Suppressor macrophage (primary cell): ENCODE measurements at places on chromosomes 1 and 21.
A peak's percentile ranks its signal among the peaks of the same experiment; 100 is the strongest.

DNA sequence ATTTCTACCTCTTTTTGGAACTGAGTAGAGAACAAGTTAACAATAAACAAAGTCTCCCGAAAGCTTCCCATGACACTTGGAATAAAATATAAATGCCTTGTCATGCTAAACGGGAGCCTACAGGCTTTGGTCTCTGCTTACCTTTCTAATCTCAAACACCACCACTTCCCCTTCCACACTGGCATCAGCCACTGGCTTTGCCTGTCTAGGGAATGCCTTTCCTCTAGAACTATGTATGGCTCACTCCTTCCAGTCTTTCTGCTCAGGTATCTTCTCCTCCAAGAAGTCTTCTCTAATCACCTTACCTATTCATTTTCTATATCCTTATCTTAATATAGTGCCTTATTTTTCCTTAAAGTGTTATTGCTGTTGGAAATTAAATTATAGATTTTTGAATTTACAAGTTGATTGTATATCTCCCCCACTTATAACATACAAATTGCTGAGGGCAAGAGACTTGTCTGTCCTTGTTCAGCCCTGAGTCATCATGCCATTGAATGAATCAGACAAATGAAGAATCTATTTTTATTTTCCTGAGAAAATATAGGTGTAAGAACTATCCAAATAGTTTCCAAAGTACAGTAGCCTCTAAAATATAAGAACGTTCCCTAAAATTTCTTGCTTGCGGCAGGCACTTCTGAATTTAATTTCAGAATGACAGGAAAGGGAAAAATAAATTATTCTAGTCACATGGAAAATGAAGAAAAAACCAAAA lies 119.2 kb downstream of the TM2D1 start:
- no peak for DNase-seq

GRCh38 chr1:89953929-89954328 lies 41.0 kb upstream of the ZNF326 start:
- DNase-seq = no peak

DNA sequence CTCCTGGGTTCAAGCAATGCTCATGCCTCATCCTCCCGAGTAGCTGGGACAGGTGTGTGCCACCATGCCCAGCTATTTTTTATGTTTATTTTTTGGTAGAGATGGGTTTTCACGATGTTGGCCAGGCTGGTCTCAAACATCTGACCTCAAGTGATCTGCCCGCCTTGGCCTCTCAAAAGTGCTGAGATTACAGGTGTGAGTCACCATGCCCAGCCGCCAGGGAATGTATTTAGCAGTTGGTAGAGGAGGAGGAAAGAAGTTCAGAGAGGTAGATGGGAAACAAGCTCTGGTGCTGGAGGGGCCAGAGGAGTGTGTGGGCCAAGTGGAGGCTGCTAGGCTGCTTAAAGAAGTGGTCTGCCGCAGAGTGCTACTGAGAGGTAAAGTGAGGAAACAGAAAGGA lies 6.0 kb downstream of the DOP1B start:
- no peak for DNase-seq

- no peak for DNase-seq
Observed at GRCh38 chr1:20449735-20450311, 36.2 kb downstream of the CAMK2N1 start.

DNA sequence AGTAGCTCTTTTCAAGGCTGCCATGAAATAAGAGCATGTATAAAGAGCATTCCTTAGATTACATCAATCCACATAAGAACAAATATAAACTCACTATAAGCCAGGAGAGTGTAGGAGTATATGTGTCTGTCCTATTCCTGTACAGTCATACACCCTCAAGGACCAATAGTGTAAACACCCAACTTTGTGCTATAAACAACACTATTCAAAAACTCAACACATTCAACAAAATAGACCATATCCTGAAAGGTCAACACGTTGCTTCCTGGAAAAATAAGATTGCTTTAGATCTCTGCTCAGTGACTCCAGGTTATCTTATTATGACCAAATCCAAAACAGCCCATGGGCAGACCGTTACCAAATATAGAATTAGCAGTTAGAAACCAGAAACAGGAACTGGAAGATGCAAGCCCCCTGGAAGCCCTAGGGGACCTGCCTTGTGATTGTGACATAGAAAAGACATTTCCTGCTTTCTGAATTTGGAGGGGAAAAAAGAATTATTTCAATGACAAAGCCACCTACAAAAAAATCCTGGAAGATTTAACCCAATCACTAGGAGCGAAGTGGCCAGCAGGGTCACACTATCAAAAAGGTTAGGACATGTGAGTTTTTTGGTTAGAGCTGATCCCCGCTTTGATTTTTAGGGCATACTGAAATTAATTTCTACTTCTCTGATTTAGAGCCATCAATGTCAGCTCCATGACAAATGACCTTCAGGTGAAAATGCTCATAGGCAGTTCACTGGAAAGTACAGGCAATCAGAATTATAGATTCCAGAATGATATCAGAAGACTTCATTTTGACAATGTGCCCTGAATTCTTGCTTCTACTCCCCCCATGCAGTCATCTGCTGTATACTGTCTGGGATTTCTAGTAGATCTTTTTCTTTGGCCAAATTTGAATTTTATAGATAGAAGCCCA lies 59.9 kb downstream of the LRRC8C start:
- DNase-seq = peak; percentile 58

- no peak for DNase-seq
Observed at GRCh38 chr1:154324241-154324640, 1.1 kb upstream of the ATP8B2 start.

- peak; percentile 54 for DNase-seq
Observed at GRCh38 chr1:156421062-156421938, 52.3 kb downstream of the RHBG start.

- no peak for DNase-seq
Observed at GRCh38 chr1:89274411-89274857, 1.8 kb upstream of the GBP5 start.

- no peak for DNase-seq
Observed at GRCh38 chr1:21707086-21707840, 38.1 kb upstream of the RAP1GAP start.

DNA sequence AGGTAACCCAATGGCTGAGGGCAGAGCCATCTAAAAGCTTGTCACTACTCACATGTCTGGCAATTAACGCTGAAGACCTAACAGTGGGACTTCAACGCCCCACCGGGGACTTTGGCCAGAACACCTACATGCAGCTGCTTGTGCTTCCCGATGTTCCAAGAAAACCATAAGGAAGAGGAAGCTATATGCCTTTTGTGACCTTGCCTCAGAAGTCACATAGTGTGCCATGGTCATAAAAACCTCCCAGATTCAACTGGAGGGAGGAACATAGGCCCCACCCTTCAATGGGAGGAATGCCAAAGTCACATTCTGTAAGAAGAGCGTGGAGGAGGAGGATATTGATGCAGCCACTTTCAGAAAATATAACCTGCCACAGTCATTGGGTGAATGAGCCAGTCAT lies 147.8 kb upstream of the MAGI3 start:
- no peak for DNase-seq

- no peak for DNase-seq
Observed at GRCh38 chr1:199336745-199337640, 690.5 kb upstream of the NR5A2 start.

DNA sequence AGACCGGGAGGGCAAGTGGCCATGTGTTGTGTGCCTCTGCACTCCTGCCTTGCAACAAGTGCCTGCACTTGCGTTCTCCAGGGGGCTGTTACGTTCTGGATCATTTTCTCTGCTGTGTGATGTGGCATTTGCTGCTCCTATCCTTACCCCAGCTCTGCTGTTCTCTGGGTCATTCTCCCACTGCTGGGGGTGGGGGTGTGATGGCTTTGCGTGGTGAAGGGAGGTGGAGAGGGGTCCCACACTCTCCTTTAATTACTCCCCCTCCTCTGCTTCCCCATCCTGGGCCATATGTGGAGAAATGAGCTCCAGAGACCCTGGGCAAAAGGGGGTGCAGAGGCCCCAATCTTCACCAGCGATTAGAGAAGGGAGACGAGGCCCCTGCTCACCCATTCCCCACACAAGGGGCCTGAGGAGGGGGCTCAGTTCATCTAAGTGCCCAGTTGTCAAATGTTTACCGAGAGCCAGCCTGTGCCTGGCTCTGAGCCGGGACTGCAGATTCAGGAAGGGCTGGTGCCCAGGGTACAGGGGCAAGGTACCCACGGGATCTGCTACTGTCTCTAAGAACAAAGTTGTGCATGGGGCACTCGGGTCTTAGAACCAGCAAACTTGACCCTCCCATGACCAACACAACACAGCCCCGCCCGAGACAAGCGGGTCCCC lies 355.4 kb downstream of the PTPRU start:
- DNase-seq = no peak

DNA sequence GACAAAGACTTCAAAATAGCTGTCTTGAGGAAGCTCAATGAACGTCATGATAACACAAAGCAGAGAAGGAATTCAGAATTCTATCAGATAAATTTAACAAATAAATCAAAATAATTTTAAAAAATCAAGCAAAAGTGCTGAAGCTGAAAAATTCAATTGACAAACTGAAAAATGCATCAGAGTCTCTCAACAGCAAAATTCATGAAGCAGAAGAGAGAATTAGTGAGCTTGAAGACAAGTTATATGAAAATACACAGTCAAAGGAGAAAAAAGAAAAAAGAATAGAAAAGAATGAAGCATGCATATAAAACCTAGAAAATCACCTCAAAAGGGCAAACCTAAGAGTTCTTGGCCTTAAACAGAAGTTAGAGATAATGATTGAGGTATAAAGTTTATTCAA lies 21.0 kb upstream of the UHMK1 start:
- DNase-seq = no peak

DNA sequence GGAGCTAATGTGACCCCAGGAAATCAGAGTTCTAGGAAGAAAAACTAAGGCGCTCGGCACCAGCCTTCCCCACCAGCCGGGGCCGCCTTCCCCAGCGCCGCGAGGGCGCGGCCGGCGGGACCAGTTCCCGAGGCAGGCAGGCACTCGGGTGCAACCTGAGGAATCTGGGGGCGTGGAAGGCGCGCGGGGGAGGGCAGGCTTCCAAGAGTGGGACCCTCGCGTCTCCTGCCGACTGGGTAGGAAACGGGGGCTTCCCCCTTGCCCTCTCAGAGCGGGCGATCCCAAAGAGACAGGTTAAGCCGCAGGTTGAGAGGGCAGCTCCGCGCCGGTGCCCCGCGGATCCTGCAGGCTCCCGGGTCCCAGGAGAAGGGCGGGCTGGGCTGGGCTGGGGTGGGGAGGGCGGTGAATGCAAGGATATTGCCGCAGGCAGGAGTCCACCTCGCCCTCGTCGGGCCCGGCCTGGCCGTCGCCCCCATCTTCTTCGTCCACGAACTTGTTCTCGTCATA lies 431 bp downstream of the ARPC5 start:
- peak; percentile 80 for DNase-seq

DNA sequence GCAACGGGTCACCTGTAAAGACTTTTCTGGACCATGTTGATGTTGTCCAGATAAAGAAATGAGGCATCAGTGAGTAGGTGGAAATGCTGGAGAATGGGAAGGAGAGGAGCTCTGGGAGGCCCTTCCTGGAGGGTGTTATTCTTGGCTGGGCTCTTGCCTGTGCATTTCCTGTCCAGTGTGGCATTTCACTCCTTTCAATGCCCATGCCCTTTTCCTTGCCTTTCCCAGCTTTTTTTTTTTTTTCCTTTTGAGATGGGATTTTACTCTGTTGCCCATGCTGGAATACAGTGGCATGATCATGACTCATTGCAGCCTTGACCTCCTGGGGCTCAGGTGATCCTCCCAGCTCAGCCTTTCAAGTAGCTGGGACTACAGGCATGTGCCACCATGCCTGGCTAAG lies 11.8 kb downstream of the NOS1AP start:
- no peak for DNase-seq

DNA sequence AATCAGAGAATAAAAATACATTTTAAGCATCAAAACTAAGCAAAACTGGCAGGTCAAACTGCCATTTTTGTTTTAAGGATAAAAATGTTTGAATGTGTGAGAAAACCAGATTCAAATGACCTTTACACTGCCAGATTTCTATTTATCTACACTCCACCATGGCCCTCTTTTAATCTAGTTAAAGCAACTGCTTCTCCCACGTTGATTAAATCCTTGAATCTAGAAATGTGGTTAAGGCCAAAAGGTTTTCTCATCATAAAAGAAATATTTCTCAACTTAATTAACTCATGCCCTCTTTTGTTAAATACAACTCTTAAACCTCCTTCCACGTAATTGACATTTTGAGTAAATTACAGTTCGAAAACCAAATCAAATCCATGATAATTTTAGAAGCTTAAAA lies 15.0 kb downstream of the EGLN1 start:
- no peak for DNase-seq

DNA sequence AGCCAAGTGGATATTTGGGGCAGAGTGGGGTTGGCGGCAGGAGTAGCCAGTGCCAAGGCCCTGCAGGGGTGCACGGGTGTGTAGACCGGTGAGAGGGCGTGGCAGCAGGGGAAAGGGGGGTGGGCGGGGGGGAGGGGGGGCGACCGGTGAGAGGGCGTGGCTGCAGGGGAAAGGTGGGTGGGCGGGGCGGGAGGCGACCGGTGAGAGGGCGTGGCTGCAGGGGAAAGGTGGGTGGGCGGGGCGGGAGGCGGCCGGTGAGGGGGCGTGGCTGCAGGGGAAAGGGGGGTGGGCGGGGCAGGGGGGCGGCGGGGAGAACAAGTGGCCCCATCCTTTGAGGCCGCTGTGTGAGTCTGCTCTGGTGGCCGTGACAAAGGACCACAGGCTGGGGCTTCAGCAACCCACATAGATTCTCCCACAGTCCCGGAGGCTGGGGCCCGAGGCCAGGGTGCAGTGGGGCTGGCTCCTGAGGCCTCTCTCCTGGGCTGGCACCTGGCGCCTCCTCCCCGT lies 25.8 kb downstream of the RRP1 start:
- DNase-seq = no peak

- DNase-seq = no peak
Observed at GRCh38 chr1:177794376-177794991, 175.4 kb downstream of the SEC16B start.

- peak; percentile 60 for DNase-seq
Observed at GRCh38 chr1:41891199-41891896, 27.4 kb downstream of the HIVEP3 start.

DNA sequence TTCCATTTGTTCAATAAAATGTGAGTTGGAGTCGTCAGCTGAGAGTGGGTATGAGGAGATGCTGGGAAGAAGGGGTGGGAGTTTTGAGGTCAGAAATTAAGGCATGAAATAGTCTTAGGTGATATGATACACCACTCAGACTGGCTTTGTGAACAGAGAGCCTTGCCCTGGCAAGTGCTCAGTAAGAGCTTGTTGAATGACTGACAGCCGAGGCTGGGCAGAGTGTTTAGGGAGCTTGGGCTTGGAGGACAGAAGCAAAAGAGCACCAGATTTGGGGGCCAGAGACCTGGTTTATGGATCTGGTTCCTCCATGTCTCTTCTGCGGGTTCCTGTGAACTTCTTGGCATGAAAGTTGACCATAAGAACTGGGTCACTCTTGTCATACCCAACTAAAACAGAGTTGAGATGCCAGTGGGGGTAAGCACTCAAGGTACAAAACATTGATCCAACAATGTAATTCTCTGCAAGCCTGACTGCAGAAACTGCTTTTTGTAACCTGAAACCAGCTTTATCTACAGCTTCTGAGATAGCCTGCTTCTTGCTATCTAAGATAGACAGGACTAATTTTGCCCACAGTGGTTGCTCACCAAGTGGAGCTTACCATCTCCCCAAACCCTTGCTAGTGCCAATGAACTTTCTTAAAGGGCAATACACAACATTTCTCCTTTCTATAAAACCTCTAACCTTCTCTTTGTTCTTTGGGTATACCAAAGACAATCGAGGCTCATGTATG lies 126.4 kb downstream of the TENT5C start:
- DNase-seq = no peak
